HFFc6 (cell line): ENCODE measurements at places on chromosomes 1 and 21.

- no peak for DNase-seq
Measured at GRCh38 chr21:42016364-42016985, 6.3 kb upstream of the ZBTB21 start.

- peak; percentile 73 for DNase-seq
Measured at GRCh38 chr1:23634840-23635651, 56.6 kb upstream of the RPL11 start.

DNA sequence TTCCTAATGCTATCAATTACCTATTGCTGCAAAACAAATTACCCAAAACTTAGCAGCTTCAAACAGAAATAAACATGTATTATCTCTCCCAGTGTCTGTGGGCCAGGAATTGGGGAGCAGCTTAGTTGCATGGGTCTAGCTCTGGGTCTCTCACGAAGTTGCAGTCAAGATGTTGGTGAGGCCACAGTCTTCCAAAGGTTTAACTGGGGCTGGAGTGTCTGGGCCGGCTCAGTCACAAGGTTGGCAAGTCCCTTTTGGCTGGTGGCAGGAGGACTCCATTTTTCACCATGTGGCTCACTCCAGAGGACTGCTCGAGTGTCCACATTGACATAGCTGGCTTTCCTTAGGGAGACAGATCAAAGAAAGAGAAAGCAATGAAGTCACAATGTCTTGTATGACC lies 5.0 kb upstream of the LRP8 start:
- no peak for DNase-seq

DNA sequence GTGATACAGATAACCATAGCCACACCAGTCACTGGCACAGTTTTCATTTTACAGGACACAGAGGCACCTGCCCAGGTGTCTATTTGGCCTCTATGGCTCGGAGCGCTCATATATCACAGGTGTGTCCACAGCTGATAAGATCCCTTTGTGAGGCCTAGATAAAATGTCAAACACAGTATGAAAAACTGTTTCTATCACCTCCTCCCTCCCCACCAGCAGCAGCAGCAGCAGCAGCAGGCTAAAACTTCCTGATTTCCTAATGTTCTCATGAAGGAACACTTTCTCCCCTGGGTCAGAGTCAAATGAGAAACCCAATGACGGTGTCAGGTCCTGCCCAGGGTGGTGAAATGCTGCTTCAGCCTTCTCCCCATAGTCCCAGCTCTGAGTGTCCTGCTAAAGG lies 24.4 kb downstream of the ELAPOR1 start:
- DNase-seq: no peak

DNA sequence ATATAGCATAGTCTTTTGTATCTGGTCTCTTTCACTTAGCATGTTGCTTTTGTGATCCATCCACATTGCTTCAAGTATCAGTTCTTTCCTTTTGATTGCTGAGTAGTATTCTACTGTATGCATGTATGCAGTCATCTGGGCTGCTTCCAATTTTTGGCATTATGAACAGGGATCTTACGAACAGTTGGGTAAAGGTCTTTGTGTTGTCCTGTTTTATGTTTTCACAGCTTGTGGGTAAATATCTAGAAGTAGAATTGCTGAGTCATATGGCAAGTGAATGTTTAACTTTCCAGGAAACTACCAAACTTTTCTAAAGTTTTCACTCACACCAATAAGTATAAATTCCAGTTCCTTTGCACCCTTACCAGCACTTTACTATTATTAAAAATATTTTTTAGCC lies 60.9 kb downstream of the LHX4 start:
- no peak for DNase-seq

- peak; percentile 61 for DNase-seq
Measured at GRCh38 chr1:51768971-51769588, 109.4 kb downstream of the NRDC start.

DNA sequence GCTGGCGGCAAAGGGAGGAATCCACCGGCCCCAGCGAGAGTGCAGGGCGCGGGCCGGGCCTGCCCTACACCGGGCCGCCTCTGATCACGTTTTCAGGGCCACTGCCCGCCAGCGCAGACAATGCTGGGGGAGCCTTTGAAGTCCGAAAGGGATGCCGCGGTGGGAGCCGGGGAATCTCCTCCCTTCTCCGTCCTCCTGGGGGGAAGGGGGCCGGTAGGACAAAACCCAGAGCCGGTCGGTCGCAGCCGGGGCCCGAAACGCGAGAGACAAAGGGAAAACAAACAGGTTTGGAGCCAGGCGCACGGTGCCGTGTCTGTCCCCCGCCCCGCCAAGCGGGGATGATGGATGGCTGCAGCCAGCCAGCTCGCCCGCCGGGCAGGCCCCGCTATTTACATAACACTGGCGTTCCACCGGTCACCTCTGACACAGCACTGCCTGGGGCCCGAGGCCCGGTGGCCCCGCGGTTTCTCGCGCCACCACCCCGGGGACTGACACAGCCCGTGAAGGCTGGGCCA lies 92.0 kb downstream of the CASZ1 start:
- no peak for DNase-seq
